Activated CD8-positive, alpha-beta memory T cell treated with anti-CD3 and anti-CD28 coated beads for 1 hour (primary cell): ENCODE measurements at places on chromosomes 3 and 15.

GRCh38 chr3:187739094-187739560, 6.1 kb downstream of the BCL6 start:
- DNase-seq: no peak

- DNase-seq: no peak
Observed at GRCh38 chr3:35745351-35745750, 106.0 kb downstream of the ARPP21 start.

- DNase-seq: no peak
Observed at GRCh38 chr3:151592287-151592686, 131.4 kb upstream of the IGSF10 start.

DNA sequence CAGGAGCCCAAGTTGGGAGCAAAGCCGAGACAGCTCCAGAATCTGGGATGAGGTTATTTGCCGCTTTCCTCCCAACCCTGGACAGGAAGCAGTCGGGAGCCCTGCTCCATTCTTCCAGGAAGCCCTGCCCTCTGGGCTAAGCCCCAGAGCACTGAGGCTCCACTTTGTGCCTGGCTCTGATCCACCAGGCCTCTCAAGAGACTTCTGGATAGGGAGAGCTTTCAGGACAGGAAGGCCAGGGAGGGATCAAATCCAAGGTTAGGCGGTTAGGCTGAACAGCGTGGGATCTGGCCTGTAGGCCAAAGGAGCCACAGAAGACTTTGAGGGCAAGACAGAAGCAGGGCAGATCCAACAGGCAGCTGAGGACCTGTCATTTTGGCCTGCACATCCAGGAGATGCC, 835 bp downstream of the STOML1 start:
- no peak for DNase-seq

GRCh38 chr15:70523616-70524015, 239.7 kb downstream of the UACA start:
- DNase-seq: no peak

- DNase-seq: no peak
Observed at GRCh38 chr3:79111375-79112052, 656.3 kb downstream of the ROBO1 start.
